Prostate gland (tissue), 2 donors: ENCODE measurements at places on chromosomes 11 and 22. TPM values are rescaled to one million over a fixed set of nuclear protein-coding genes. Genes with fewer than 3 reads are reported as not detected.
A peak's percentile ranks its signal among the peaks of the same experiment; 100 is the strongest.

GRCh38 chr22:23862103-23862502, 4.4 kb downstream of the SLC2A11 start:
- peak; percentile 27 for DNase-seq

- DNase-seq, result no peak
Observed at GRCh38 chr11:134558258-134558835, 146.3 kb upstream of the B3GAT1 start.

DNA sequence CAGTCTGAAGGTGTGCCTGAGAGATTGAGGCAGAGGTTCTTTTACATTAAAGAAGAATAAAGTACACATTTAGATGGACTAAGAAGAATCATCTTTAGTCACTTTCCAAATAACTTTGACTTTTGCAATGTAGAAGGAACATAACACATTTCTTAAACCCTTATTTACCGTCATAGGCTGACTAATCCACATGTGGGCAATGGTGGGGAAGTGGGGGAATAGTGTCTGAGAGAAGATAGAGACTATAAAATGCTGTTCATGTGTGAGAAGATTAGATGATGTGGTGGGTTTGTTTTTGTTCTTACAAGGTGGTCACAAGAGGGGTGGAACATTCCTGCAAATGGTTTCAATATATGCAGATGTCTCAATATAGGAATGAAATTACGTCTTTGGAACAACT, 1.8 kb downstream of the MS4A4A start:
- no peak for DNase-seq

DNA sequence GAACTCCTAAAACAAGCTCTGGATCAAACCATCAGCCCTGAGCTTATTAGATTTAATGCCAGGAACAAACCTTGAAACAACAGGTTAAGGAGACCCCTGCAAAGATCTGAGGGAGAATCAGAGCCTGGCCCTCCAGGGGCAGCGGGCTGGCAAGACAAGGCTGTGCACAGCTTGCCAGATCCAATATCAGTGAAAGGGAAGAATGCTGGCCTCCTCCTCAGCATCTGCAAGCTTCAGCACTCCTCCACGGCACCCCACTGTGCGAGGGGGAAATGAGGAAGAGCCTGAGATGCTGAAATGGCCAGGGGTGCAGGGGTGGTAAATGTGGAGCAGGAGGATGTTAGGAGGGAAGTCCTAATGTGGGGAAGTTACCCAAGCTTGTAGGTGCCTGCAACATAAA, 167.0 kb downstream of the TENM4 start:
- no peak for DNase-seq

DNA sequence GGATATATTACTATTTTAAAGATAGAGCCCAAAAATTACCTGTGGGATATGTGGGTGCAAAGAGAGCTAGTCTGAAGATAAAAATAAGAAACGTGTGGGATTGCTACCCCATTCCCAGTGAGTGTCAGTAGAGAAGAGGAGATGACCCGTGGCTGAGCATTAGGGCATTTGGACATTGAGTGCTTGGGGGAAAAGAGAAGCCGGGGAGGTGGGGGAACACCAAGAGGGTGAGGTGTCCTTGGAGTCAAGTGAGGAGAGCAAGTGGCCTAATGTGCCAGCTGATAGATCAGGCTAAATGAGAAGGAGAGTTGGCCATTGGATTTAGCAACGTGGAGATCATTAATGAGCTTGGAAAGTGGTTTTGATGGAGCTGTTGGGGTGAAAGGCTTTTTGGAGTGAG, 1.2 kb downstream of the POLR2F start:
- no peak for DNase-seq

CRKL gene
- total RNA-seq, result 41.6 TPM

EHF gene
- 164 TPM for total RNA-seq
